Stimulated activated CD8-positive, alpha-beta memory T cell treated with anti-CD3 and anti-CD28 coated beads, Interleukin-12 subunit alpha, Interleukin-12 subunit beta, amount 100 ng/mL, for 1 hour (primary cell): ENCODE measurements at places on chromosomes 4 and X.

GRCh38 chr4:7186031-7186430 is 6.3 kb upstream of the SORCS2 start:
- DNase-seq: no peak

- DNase-seq: no peak
Observed at GRCh38 chr4:26175006-26175786, 145.6 kb upstream of the RBPJ start.

GRCh38 chrX:39137363-39137954 is 336.2 kb downstream of the MID1IP1 start:
- no peak for DNase-seq

DNA sequence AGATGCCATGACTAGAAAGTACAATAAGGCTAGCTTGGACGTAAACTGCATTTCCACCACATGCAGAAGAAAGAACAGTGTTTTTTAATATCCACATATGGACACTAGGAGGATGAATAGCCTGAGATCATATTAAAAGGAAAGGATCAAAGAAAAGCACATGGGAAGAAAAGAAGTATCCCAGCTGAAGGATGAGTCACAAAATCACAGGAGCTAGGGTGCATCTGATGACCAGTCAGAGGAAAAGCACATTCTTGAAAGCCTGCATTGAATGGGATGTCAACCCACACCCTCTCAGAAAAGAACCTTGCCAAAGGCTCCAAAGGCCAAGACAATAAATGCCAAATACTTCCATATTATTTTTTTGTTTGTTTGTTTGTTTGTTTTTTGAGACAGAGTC is 56.8 kb upstream of the PRDX4 start:
- no peak for DNase-seq

DNA sequence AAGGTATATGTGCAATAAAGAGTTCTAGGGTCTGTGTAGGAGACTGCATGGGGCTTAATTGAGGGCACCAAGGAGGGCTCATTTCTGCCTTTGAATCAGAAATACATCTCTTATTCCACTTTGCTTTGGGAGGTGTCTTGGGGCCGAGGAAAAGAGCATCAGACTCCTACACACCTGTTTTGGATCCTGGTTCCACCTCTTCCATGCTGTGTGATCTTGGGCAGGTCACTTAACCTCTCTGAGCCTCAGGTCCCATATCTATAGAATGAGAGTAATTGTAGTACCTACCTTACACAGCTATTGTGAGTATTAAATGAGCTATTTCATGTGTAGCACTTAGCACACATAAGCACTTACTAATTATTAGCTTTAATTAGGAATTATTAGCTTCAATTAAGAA is 100.6 kb downstream of the RTL5 start:
- DNase-seq: no peak

DNA sequence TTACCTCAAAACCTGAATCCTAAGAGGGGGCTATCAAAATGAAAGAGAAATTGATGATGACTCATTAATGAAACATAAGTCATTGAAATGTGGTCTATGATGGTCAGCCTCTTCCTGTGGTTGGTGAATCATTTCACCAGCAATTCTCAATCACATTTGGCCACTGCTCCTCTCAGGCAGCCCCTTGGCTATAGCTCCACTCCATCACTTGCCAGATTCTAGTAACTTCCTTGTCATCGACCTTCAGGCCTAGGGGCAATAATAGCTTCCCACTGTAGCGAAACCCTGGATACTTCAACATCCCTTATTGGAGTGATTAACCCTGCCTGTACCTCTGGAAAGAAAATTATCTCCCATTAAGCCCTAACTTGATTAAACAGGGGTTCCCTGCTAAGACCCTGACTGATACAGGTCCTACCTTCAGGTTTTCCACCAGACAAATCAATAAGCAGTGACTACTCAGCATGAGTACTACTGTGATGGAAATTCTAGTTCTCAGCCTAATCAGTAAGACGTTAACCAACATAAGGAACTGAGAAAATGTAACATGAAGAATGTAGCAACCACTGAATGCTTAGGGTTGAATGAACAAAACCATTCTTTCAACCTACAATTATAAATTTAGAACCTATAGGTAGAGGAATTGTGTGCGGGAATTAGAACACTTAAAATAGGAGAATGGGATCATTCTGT is 30.4 kb downstream of the ADH7 start:
- no peak for DNase-seq

- DNase-seq: no peak
Observed at GRCh38 chr4:134309715-134310114, 108.1 kb upstream of the PABPC4L start.

DNA sequence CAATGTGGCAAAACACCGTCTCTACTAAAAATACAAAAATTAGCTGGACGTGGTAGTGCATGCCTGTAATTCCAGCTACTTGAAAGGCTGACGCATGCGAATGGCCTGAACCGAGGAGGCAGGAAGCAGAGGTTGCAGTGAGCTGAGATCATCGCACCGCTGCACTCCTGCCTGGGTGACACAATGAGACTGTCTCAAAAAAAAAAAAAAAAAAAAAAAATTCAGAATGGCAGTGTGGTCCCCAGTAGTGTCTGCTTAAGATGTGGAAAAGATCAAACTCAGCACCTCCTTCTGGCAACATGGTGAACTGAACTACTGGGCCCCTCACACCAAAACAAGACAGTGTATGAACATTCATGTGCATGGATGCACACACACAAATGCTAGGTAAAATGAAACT is 32.2 kb downstream of the SMS start:
- peak; percentile 4 for DNase-seq

DNA sequence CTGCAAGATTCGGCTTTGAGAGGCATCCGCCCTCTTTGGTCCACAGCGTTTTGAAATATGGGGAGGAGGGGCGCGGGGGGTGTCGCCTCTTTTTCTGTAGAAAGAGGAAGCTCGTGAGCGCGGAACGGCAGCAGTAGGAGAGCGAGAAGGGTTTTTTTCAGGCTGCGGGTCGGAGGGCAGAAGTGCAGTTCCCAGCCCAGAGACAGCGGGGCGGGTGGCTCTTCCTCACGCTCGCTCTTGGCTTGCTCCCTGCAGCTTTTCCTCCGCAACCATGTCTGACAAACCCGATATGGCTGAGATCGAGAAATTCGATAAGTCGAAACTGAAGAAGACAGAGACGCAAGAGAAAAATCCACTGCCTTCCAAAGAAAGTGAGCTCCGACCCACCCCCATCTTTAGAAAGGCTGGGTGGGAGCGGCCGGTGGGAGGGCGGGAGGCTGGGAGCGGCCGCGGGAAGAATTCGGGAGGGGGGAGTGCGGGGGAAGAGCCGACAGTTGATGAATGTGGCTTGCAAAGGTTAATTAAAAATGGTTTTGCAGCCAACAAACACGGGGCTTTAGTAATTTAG is 1.2 kb downstream of the TMSB4X start:
- no peak for DNase-seq

GRCh38 chrX:19225909-19226308 is 103.6 kb upstream of the ADGRG2 start:
- no peak for DNase-seq

- DNase-seq: no peak
Observed at GRCh38 chrX:38891641-38892413, 90.6 kb downstream of the MID1IP1 start.

- no peak for DNase-seq
Observed at GRCh38 chrX:148582353-148582752, 81.9 kb downstream of the AFF2 start.

DNA sequence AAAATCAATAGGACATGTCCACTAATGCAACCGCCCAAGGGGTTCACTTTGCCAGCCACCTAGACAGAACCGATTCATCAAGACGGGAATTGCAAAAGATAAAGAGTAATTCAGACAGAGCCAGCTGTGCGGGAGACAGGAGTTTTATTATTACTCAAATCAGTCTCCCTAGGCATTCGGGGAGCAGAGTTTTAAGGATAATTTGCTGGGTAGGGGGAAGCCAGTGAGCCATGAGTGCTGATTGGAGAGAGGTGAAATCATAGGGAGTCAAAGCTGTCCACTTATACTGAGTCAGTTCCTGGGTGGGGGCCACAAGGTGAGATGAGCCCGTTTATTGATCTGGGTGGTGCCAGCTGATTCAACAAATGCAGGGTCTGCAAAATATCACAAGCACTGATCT is 8.5 kb downstream of the TMEM184C start:
- no peak for DNase-seq

DNA sequence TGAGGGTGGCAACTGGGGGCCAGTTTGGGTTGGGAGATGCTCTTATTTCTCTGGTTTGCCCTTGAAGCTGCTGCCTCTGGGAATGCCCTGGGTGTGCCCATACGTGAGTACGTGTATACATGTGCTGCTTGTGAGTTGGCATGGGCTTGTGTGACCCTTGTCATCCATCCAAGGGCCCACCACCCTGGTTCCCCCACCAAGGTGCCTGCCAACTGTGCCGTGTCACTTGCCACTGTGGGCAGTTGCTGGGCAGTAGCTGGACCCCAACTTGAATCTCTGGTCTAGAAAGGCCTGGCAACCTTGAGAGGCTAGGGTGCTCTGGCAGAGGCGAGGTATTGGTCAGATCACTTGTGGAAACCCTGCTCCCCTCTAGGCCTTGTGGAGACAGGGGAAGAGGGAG is 2.4 kb upstream of the HMGB3 start:
- DNase-seq: no peak

- no peak for DNase-seq
Observed at GRCh38 chr4:110132816-110133719, 65.3 kb downstream of the ELOVL6 start.

- DNase-seq: no peak
Observed at GRCh38 chrX:24478509-24478908, 13.4 kb downstream of the PDK3 start.

GRCh38 chr4:91914176-91914804 is 389.5 kb upstream of the GRID2 start:
- DNase-seq: no peak

GRCh38 chr4:81142744-81143143 is 72.3 kb downstream of the PRKG2 start:
- no peak for DNase-seq

DNA sequence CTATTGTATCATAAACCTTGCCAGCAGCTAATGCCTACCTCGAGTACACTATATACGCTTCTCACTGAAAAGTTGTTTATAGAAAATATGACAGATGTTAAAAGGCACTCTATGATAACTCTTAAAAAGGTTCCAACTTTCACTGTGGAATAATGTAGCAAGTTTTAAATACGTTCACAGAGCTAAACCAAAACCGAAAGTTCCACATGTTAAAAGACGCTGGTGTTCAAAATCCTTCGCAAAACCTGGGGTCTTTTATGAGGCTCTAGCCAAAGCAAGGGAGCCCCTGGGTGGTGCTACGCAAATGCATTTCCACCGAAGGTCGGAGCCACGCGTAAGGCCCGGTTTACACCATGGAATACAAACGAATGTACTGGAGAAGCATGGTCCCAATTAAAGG is 103.7 kb upstream of the TENM3 start:
- DNase-seq: no peak

DNA sequence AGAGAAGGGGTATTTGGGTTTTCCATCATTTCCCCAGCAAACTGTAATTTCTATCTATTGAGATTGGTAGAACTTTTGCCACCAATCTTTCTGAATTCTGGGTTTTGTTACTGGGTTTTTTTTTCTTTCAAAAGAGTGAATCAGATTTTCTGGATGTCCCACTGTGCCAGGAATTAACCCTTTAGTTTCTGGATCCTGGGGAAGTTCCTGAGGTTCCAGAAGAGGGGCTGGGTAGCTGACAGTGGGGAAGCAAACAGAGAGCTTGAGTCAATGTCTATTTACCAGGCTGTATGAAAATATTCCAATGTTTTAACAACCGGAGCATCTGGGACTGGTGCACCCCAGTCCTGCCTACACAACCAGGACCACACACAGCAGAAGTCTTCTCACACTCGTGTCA is 25.8 kb upstream of the SOD3 start:
- DNase-seq: no peak

DNA sequence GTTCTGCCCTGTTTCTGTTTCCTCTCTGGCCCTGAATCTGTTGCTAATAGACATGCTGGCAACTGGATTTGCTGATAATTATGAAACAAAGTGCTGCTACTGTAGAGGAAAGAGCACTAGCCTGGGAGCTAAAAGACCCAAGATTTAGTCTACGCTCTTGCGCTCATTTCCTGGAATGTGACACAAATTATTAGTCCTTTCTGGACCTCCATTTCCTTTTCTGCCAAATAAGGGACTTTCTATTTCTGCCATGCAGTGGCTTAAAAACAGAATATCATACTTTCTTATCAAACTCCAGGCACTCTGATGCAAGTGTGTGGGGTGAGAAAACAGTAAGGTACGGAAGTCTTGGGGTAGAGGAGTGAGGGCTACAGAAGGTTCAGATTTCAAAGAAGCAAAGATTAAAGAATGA is 48.3 kb upstream of the GPR174 start:
- DNase-seq: no peak

GRCh38 chr4:8310306-8310705 is 40.8 kb downstream of the HTRA3 start:
- DNase-seq: no peak

GRCh38 chr4:67954890-67955289 is 8.4 kb downstream of the TMPRSS11A start:
- no peak for DNase-seq

DNA sequence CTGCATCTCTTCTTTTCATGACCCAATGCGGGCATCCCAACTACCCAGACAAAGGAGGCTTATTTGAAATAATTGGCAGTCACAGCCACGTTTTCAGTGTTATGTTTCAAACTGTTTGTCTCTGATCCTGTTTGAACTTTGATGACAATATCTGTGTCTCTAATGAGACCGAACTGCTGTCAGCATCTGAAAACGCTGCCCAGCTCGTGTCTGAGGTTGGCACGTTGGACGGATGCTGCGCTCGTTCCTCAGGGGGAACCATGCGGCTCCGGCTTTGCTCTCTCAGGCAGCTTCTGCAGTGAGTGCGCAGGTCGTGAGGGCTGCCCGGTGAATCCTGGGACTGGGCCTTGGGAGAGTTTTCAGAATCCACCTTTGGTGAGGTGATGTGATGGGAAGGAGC is 58.4 kb upstream of the SORBS2 start:
- no peak for DNase-seq

DNA sequence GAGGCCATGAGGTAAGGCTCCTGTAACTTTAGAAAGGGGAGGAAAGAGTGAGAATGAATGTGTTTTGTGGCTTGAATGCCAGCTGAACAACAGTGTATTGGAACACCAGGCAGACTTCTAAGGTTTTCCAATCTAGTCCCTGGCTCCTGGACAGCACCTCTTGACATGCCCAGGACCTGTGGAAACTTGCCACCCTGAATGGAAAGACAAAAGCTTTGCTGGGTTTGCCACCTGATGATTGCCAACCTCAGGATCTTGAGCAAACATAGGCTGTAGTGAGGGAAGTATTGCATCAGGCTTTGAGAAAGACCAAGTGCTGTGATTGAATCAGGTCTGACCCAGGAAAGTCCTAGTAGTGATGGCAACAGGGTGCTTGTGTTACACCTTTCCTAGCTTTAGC is 1393.1 kb upstream of the DIAPH2 start:
- DNase-seq: no peak
